Thymus (tissue), 14 donors: ENCODE measurements at places on chromosomes 11 and 22. TPM values are rescaled to one million over a fixed set of nuclear protein-coding genes. Genes with fewer than 3 reads are reported as not detected.

DNA sequence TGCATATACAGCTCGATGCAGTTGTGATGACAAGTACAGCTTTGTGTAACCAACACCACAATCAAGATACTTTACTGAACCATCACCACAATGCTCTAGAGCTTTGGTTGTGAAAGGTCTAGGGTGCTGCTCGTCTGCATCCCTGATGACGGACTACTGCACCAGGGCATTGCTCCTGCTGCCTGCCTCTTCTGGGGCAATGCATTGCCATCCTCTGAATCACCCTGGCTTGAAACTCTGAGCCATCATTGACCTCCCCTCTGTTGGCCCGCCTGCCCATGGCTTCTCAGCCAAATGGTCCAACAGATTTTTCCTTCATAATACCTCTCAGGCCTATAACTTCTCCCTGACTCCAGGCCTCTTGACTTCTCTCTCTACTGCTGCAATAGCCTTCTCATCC, 77.4 kb upstream of the CSNK2A3 start:
- DNase-seq, result no peak
- H3K27ac ChIP-seq, result no peak overlapping the region
- no peaks in the 10 kb centered on the region for H3K4me1 ChIP-seq
- no peak overlapping the region for H3K4me3 ChIP-seq
- no peaks in the 10 kb centered on the region for H3K27me3 ChIP-seq

DNA sequence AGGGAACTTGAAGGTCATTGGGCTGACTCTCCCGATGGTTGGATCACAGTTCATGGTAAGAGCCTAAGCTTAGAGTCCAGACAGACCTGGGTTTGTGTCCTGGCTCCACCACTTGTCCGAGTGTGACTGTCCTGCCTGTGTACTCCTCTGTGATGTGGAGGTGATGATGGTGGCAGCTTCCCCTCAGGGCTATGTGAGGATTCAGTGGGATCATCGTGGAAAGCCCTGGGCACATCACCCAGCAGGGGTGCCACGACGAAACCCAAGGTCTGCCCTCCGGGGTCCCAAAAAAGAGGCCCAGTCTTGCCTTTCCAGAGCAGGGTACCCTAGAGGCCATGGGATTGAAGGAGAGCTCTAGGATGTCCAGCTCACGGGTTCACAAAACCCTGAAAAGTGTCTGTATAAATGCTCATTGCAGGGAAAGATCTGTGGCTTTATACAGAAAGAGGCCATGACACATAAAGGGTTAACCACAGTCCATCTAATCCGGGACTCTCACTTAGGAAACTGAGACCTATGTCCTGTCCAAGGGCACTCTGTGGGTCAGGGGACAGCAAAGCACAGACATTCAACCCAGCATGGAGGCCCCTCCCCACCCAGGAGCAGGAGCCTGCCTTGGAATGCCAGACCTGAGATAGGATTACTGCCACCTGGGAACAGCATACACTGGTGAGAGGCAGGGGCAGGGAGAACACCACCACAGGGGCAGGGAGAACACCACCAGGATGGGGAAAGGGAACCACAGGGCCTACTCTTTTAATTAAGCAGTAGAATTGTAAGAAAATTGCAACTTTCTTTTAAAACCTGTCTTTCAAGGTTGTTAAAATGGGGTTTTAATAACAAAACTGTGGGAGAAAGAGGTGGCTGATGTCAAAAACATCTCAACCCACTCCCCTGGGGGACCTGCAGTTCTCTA, 51.3 kb downstream of the IGLL5 start:
- no peaks in the 10 kb centered on the region for H3K27me3 ChIP-seq
- no peak overlapping the region for H3K4me3 ChIP-seq
- no peaks in the 10 kb centered on the region for H3K4me1 ChIP-seq

- DNase-seq, result peak; percentile 10
- H3K27me3 ChIP-seq, result no peaks in the 10 kb centered on the region
- no peaks in the 10 kb centered on the region for H3K36me3 ChIP-seq
- H3K4me3 ChIP-seq, result no peak overlapping the region
- H3K4me1 ChIP-seq, result no peaks in the 10 kb centered on the region
- no peak overlapping the region for H3K27ac ChIP-seq
These were observed 273.9 kb downstream of the SBF2 start for GRCh38 chr11:10019906-10020682.

GRCh38 chr11:121473064-121473777, 20.5 kb upstream of the SORL1-AS1 start:
- peaks cover 16% of the 10 kb centered on the region for H3K4me1 ChIP-seq
- no peak overlapping the region for H3K4me3 ChIP-seq
- H3K27me3 ChIP-seq, result no peaks in the 10 kb centered on the region
- H3K27ac ChIP-seq, result no peak overlapping the region
- H3K36me3 ChIP-seq, result peaks cover 46% of the 10 kb centered on the region

DNA sequence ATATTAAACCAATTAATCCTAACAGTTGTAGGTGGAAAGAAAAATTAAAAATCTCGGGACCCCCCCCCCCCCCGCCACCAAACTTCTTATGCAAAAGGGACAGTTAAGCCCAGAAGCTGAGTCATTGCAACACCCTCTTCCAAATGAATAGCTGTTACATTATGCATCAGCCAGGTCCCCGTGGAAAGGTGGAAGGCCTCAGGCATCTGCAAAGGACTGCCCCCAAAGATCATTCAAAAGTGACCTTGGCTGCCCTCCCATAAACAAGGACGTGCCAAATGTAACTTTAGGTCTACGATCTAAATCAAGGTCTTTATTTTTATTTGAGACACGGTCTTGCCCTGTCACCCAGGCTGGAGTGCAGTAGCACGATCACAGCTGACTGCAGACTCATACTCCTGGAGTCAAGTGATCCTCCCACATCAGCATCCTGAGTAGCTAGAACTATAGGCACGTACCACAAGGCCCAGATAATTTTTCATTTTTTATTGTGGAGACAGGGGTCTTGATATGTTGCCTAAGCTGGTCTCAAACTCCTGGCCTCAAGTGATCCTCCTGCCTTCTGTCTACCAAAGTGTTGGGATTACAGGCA, 22.8 kb downstream of the SYN3 start:
- no peak for DNase-seq
- no peaks in the 10 kb centered on the region for H3K4me1 ChIP-seq
- H3K27ac ChIP-seq, result no peak overlapping the region
- no peaks in the 10 kb centered on the region for H3K27me3 ChIP-seq
- no peak overlapping the region for H3K4me3 ChIP-seq
- H3K36me3 ChIP-seq, result no peaks in the 10 kb centered on the region

DNA sequence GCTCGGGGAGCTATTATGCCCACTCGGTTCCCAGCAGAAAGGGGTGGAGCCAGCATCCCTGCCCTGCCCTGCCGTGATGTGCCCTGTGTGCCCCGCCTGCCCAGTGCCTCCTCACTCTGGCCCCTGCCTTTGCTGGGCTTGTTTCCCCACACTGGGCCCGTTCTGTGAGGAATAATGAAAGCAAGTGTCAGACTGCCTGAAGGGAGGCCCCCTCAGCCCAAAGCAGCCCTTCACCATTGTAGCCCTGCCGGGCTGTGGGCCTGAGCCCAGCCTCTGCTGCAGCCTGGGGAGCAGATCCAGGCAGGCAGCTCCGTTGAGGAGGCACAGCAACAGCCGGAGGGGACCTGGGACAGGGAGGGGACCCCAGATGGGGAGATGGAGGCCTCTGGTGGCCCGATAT, 20.2 kb upstream of the NEFH start:
- H3K4me3 ChIP-seq, result no peak overlapping the region
- no peak for DNase-seq
- H3K27ac ChIP-seq, result no peak overlapping the region
- H3K27me3 ChIP-seq, result no peaks in the 10 kb centered on the region

- peaks cover 15% of the 10 kb centered on the region for H3K4me1 ChIP-seq
- H3K4me3 ChIP-seq, result peak overlapping the region; percentile 68
- no peaks in the 10 kb centered on the region for H3K27me3 ChIP-seq
- H3K36me3 ChIP-seq, result no peaks in the 10 kb centered on the region
- DNase-seq, result no peak
- no peak overlapping the region for H3K27ac ChIP-seq
These were observed 559 bp upstream of the RNF141 start for GRCh38 chr11:10541561-10541930.

DNA sequence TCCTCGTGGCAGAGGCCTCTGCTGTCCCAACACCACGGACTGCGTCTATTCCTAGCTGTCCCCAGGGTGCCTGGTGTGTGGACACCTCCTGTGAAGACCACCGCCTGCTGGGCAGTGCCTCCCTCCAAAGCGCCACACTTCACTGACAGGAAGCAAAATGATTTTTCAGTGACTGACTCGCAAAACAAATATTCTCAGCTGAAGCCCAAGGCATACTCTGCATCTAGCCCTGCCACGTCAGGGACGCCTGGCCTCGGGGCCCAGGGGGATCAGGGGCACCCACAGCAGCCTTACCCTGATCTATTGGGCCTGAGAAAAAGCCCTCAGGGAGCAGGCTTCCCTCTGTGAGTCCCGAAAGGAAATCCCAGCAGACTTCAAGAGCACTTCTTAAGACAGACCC, 2.2 kb downstream of the BRD1 start:
- H3K36me3 ChIP-seq, result peaks cover 50% of the 10 kb centered on the region
- H3K27ac ChIP-seq, result no peak overlapping the region
- no peak for DNase-seq
- H3K4me3 ChIP-seq, result peak overlapping the region; percentile 93

DNA sequence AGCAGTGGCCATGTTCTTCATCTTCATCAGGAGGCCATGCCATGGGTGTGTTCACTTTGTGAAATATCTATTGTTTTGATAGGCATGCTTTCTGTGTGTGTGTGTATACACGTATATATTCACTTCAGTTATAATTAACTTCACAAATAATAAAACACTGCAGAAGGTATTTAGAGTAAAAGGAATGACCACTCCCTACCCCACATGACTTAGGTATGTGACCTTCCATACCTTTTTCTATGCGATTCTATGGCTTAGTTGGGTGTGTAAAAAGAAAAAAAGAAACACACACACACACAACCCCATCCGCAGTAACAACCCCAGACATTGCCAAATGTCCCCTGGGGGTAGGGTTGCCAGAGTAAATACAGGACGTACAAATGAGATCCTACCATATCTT, 72.0 kb downstream of the CYTH4 start:
- H3K27ac ChIP-seq, result no peak overlapping the region
- no peak for DNase-seq
- H3K4me1 ChIP-seq, result no peaks in the 10 kb centered on the region
- H3K27me3 ChIP-seq, result no peaks in the 10 kb centered on the region
- no peak overlapping the region for H3K4me3 ChIP-seq

- no peaks in the 10 kb centered on the region for H3K36me3 ChIP-seq
- H3K27ac ChIP-seq, result no peak overlapping the region
- H3K4me3 ChIP-seq, result no peak overlapping the region
These were observed 9.1 kb downstream of the CPT1A start for GRCh38 chr11:68832476-68833181.

DNA sequence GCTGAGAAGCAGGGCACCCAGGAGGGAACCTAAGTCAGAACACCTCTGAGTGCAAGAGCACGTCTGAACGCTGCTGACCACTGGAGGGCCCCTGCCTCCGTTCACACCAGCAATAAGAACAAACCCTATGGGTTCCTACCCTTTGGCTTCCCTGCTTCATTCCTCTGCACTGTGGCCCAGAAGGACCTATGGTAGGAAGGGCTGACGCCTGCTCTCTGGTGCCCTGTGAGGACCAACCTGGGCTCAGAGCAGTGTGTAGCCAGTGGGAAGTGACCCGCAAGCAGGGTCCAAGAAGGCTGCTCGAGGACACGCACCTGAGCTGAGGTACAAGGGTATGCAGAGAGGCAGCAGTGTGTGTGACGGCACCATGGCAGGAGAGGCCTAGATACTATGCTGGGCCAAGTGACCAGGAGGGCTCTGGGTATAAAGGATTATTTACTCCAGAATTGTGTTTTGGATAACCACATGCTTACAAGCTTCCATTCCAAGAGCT, 68.8 kb upstream of the CLTCL1 start:
- no peak for DNase-seq
- no peaks in the 10 kb centered on the region for H3K27me3 ChIP-seq
- H3K36me3 ChIP-seq, result peaks cover 92% of the 10 kb centered on the region
- H3K4me1 ChIP-seq, result no peaks in the 10 kb centered on the region
- H3K27ac ChIP-seq, result no peak overlapping the region
- H3K4me3 ChIP-seq, result no peak overlapping the region

- H3K36me3 ChIP-seq, result peaks cover 12% of the 10 kb centered on the region
- no peaks in the 10 kb centered on the region for H3K4me1 ChIP-seq
- no peaks in the 10 kb centered on the region for H3K27me3 ChIP-seq
- no peak overlapping the region for H3K4me3 ChIP-seq
- no peak for DNase-seq
These were observed 102.6 kb downstream of the TBC1D22A start for GRCh38 chr22:46865052-46865434.

DNA sequence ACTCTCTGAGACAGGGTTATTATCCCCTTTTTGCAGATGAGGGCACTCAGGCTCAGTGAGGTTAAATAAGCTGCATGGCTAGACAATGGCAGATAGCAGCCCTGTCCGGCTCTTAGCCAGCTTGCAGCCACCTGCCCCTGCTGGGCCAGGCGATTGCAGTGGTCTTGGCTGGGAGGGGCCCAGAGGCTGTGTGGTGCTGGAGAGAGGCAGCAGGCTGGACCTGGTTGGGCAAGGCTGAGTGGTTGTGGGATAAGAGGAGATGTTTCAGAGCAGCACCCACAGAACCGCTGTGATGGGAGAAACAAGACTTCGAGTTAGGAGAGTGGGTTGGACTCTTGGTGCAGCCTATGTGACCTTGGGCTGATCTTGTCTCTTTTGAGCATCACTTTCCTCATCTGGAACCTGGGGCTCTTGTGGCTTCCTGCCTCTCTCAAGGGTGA, 25.5 kb downstream of the PTPRJ start:
- no peak overlapping the region for H3K4me3 ChIP-seq
- H3K27me3 ChIP-seq, result no peaks in the 10 kb centered on the region
- peak overlapping the region; percentile 51 for H3K27ac ChIP-seq
- no peaks in the 10 kb centered on the region for H3K36me3 ChIP-seq
- peaks cover 9% of the 10 kb centered on the region for H3K4me1 ChIP-seq

GRCh38 chr22:39684702-39685281, 114.2 kb downstream of the CACNA1I start:
- no peaks in the 10 kb centered on the region for H3K36me3 ChIP-seq
- no peak overlapping the region for H3K4me3 ChIP-seq
- no peak for DNase-seq
- H3K4me1 ChIP-seq, result peaks cover 3% of the 10 kb centered on the region

DNA sequence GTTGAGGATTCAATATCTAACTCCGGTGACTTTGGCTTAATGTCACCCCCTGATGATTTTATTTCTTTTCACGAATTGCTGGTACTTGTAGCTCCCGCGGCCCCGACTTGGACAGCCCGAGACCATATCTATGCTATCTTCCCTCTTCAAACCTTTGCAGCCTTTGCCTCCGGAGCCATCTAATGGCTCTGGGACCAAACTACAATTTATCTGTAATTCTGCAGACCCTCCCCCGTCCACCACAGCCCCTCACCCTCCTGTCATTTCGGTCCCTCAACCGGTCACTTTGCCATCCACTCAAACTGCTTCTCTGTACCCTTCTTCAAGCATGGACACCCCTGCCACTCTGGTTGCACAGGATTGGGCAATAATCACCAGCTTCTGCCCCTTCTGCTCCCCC, 25.7 kb upstream of the ALDH3B2 start:
- no peaks in the 10 kb centered on the region for H3K4me1 ChIP-seq

GRCh38 chr11:3158821-3159220, 6.3 kb downstream of the OSBPL5 start:
- H3K27me3 ChIP-seq, result no peaks in the 10 kb centered on the region
- H3K36me3 ChIP-seq, result peaks cover 44% of the 10 kb centered on the region
- DNase-seq, result no peak

The FAM227A gene
- 0.66 TPM for total RNA-seq

The GAL gene
- total RNA-seq, result 0.42 TPM

The MS4A12 gene
- 0.05 TPM for total RNA-seq

The MS4A6A gene
- total RNA-seq, result 102 TPM

The ACRV1 gene
- not detected for total RNA-seq

The E2F8 gene
- 5.5 TPM for total RNA-seq
